ENCODE measurements at places on chromosomes 5 and 9.

DNA sequence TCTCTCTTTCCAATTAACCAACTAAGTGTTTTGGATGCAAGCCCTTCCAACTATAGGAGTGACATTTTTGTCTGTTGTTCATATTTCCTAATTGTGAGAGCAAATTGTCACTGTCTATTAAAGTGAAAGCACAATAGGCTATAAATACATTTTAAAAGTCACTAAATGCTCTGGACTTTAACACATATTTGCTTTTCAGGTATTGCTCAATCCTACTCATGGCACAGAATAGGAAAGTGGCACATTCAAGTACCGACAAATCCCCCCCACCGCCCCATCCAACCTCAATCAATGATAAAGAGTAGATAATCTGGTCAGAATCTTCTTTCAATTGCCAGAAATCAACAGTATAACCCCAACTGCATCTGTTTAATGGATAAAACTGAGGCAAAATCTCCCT lies 419.8 kb downstream of the PLK2 start:
- no peaks in the 10 kb centered on the region for H3K4me1 ChIP-seq
- no peaks in the 10 kb centered on the region for H3K27me3 ChIP-seq
- no peaks in the 10 kb centered on the region for H3K36me3 ChIP-seq

- H3K27me3 ChIP-seq = no peaks in the 10 kb centered on the region
- peak overlapping the region; percentile 95 for H3K27ac ChIP-seq
- peak overlapping the region; percentile 41 for H3K4me3 ChIP-seq
- peaks cover 14% of the 10 kb centered on the region for H3K36me3 ChIP-seq
- peaks cover 85% of the 10 kb centered on the region for H3K4me1 ChIP-seq
Measured at GRCh38 chr5:80190960-80191359, 64.9 kb downstream of the SERINC5 start.

DNA sequence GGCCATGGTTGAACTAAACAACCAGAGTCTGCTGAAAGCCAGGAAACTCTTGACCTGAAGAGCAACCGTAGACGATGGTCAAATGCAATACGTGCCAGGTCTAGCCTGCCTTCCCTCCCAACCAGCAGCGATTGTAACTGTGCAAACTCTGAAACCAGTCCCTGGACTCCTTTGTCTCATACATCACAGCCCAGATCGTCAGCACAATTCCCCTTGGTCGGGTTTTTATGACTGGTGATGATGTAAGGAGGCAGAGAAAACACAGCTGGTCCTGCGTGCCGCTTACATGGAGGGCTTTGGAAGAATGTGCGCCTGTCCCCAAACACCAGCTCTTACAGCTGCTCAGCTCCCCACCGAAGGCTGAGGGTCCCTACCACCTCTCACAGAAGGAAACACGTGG lies 24.6 kb downstream of the SMIM23 start:
- H3K4me3 ChIP-seq = no peak overlapping the region
- DNase-seq = no peak
- H3K27me3 ChIP-seq = peaks cover 33% of the 10 kb centered on the region
- no peaks in the 10 kb centered on the region for H3K36me3 ChIP-seq
- peaks cover 3% of the 10 kb centered on the region for H3K4me1 ChIP-seq

DNA sequence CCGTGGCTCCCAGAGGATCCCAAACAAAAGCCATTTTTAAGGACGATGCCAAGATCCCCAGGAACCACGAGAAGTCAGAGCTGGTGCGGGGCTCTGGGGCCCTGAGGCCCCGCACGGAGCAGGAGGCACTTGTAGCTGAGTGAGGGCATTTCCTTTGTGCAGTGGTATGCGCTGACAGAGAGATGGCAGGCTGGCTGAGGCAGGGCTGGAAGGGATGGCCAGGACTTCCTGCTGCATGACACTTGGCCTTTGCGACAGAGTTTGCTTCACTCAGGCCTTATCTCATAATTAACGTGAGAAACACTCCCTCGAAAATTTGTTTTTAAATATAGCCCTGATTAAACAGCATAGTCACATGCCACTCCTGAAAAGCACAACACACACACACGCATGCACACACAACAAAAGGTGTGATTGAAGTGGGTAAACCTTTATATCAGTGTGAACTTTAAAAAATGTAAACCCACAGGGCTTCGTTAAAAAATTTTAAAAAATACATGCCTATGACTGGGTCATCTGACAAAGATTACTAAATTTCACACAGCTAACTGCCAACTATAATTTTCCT lies 536.6 kb downstream of the PDE4D start:
- H3K36me3 ChIP-seq = no peaks in the 10 kb centered on the region
- no peak for DNase-seq
- H3K27ac ChIP-seq = no peak overlapping the region
- H3K4me1 ChIP-seq = peaks cover 2% of the 10 kb centered on the region
- H3K27me3 ChIP-seq = peaks cover 25% of the 10 kb centered on the region
- no peak overlapping the region for H3K4me3 ChIP-seq

- DNase-seq = no peak
- no peaks in the 10 kb centered on the region for H3K27me3 ChIP-seq
- H3K4me1 ChIP-seq = peaks cover 16% of the 10 kb centered on the region
- H3K36me3 ChIP-seq = no peaks in the 10 kb centered on the region
Measured at GRCh38 chr5:119063579-119064379, 7.1 kb upstream of the DMXL1 start.

DNA sequence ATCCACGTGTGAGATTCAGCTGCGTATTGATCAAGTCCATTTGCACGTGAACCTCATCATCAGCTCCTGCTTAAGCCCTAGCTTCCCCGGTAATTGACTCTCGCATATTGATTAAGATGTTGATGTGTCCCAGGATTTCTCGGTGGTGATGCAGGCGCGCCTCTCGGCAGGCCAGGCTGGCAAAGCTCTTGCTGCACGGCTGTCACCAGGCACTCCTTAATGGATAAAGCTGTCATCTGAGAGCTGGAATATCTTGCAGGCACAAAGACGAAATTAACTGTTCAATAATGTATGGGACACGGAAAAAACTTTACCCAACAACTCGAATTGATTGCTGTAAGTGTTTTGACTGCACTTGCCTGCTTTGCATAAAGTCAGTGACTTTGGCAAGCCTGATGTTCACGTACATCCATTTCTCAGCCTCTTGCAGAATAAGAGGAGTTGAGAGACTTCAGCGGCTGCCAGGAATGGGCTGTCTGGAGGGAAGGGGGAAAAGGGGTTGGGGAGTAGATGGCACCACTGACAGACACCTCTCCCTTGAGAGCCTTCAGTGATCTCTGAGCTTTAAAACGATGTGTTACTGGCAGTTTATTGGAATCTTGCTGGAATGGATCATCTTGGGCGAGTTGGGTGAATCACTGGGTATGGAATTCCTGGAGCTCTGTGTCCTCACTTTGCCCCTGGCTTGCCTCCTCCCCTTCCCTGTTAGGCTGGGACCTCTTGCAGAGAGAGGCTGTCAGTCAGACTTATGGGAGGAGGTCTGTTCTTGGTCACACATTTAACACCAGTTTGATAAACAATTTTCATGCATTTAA lies 650.3 kb downstream of the CCDC171 start:
- H3K4me3 ChIP-seq = no peak overlapping the region
- no peaks in the 10 kb centered on the region for H3K27me3 ChIP-seq
- peaks cover 5% of the 10 kb centered on the region for H3K4me1 ChIP-seq
- no peaks in the 10 kb centered on the region for H3K36me3 ChIP-seq

DNA sequence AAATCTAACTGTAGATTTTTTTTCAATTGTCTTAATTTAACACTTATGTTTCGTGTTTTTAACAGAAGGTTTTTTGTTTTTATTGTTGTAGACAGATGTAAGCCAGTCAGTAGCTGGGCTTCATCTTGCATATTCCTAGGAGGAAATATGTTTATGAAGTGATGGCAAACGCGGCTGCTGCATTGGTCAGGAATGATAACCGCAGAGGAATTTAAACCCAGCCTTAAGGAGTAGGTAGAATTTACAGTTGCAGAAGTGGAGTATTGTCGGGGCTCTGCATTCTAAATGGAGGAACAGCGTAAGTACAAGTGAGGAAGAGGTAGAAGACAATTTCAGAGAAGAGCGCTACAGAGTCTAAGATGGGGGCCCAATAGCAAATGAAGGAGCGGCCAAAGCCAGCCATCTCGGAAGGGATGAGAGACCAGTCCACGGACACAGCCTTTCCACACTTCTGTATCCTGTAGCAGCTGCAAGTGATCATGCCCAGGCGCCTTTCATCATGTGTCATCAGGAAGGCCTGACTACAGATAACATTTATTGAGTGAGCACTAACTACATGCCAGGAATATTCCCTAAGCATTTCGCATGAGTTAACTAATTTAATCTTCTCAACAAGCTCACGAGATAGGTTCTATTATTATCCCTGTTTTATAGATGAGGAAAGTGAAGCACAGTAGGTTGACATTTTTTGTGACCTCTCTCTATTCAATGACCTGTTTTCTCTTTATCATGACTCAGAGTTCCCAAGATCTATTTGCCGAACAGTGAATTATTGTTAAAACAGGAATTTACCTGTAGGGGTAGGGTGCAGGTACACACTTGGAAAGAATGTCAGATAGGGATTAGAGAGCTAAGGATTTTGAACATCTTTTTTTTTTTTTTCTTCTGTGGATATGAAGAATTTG lies 38.1 kb downstream of the CMYA5 start:
- no peaks in the 10 kb centered on the region for H3K36me3 ChIP-seq
- peaks cover 54% of the 10 kb centered on the region for H3K27me3 ChIP-seq
- no peak overlapping the region for H3K4me3 ChIP-seq

- H3K4me1 ChIP-seq = no peaks in the 10 kb centered on the region
- H3K27ac ChIP-seq = no peak overlapping the region
- no peak for DNase-seq
- H3K36me3 ChIP-seq = no peaks in the 10 kb centered on the region
- H3K4me3 ChIP-seq = no peak overlapping the region
Measured at GRCh38 chr5:17037751-17038150, 101.7 kb upstream of the MYO10 start.

DNA sequence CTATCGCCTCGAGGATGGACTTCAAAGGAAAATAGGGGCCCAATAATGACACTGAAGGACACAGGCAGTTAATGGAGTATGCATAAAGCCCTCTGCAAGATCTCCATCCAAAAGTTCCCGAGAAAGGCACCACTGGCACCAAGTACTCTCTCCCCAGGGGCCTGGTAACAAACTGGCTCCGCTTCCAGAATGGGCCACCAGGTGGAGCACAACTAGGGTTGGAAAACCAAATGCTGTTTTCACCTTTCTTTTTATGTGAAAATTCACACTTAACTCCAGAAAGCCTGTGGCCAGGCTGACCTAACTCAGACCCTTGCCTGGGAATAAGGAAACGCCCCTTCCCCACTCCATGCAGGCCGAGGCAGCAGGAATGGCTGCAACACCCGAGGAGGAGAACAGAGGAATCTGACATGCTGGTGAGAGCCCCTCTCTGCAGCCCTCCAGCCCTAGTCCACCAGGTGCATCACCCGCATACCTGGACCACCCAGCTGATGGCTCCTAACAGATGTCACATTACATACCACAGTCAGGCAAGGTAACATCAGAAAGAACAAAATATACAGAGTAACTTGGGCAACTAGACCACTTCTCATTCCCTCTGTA lies 42.8 kb downstream of the CAMSAP1 start:
- DNase-seq = peak; percentile 85
- peaks cover 37% of the 10 kb centered on the region for H3K4me1 ChIP-seq
- no peaks in the 10 kb centered on the region for H3K27me3 ChIP-seq
- peaks cover 61% of the 10 kb centered on the region for H3K36me3 ChIP-seq
- H3K27ac ChIP-seq = no peak overlapping the region

- H3K4me1 ChIP-seq = peaks cover 2% of the 10 kb centered on the region
- no peak for DNase-seq
- no peaks in the 10 kb centered on the region for H3K27me3 ChIP-seq
- peaks cover 80% of the 10 kb centered on the region for H3K36me3 ChIP-seq
Measured at GRCh38 chr9:2745560-2746380, 28.5 kb downstream of the KCNV2 start.

DNA sequence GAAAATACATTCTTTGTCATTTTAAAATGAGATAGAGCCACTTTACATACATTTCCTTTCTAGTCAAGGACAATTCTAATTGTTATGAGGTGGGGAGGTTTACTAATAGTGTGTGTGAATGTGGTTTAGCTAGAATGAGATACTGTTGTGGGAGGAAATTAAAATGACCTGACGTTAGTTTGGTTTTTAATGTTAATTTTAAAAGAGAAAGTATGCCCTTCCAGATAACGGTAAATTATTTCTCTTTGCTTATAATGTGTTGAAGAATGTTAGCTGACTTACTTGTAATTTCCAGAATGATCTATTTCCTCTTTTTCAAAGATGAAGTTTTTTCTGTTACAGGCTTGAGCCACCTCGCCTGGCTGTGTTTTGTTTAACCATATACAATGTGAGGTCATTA lies 1.7 kb upstream of the TAF7 start:
- H3K4me1 ChIP-seq = peaks cover 35% of the 10 kb centered on the region
- H3K4me3 ChIP-seq = no peak overlapping the region
- no peak overlapping the region for H3K27ac ChIP-seq
- peaks cover 11% of the 10 kb centered on the region for H3K27me3 ChIP-seq
- no peak for DNase-seq

DNA sequence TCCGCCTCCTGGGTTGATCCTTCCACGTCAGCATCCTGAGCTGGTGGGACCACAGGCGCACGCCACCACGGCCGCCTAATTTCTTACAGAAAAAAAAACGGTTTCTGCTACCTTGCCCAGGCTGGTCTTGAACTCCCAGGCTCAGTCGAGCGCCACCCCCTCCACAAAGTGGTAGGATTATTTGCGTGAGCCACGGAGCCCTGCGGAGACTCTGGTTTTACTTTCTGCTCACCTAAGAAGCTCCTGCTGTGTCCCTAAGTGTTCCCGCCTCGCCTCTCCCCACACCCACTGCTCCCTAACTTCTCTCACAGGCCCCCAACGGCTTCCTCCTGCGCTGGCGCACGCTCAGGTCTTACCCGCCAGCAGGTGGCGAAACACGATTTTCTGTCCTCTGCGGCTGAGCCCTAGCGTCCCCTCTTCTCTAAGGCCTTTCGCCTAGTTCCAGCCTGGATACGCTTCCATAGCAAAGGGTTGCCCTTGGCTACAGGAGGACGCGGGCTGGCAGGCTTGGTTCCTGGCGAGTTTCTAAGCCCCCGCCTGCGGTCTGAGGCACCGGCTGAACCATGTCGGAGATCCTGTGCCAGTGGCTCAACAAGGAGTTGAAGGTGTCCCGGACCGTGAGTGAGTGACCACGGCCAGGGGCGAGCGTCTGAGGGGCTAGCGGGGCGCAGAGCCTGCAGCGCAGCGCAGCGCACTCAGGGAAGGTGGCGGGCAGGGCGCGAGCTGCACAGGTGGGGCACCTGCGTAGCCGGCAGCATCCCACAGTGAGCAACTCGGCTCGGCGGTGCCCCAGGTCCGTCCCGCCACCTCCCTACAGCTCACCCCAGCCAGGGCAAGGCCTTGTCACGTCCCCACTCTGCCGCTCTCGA lies at the start of gene SPEF2:
SPEF2 (plus strand) TSS at position 429 of the 869 bp plus-strand sequence; CDS start at position 564, 135 bp downstream.
- peaks cover 43% of the 10 kb centered on the region for H3K4me1 ChIP-seq
- no peaks in the 10 kb centered on the region for H3K27me3 ChIP-seq
- peaks cover 13% of the 10 kb centered on the region for H3K36me3 ChIP-seq
- peak within 1 kb of the TSS; percentile 95 for H3K4me3 ChIP-seq

GRCh38 chr9:122695696-122696095 lies 20.8 kb downstream of the OR1L3 start:
- no peaks in the 10 kb centered on the region for H3K4me1 ChIP-seq
- H3K36me3 ChIP-seq = no peaks in the 10 kb centered on the region

- H3K36me3 ChIP-seq = no peaks in the 10 kb centered on the region
- no peak overlapping the region for H3K4me3 ChIP-seq
Measured at GRCh38 chr5:88778736-88779135, 104.2 kb downstream of the MEF2C start.

- H3K36me3 ChIP-seq = peaks cover 90% of the 10 kb centered on the region
- peaks cover 58% of the 10 kb centered on the region for H3K4me1 ChIP-seq
- no peak overlapping the region for H3K4me3 ChIP-seq
- DNase-seq = no peak
Measured at GRCh38 chr9:91354881-91355280, 6.8 kb downstream of the AUH start.
